ENCODE measurements at places on chromosomes 2 and 18.

GRCh38 chr2:166240387-166241313 lies 112.8 kb upstream of the SCN1A start:
- no peak for DNase-seq

GRCh38 chr2:55228226-55228563 lies 3.9 kb downstream of the CLHC1 start:
- DNase-seq, result no peak

DNA sequence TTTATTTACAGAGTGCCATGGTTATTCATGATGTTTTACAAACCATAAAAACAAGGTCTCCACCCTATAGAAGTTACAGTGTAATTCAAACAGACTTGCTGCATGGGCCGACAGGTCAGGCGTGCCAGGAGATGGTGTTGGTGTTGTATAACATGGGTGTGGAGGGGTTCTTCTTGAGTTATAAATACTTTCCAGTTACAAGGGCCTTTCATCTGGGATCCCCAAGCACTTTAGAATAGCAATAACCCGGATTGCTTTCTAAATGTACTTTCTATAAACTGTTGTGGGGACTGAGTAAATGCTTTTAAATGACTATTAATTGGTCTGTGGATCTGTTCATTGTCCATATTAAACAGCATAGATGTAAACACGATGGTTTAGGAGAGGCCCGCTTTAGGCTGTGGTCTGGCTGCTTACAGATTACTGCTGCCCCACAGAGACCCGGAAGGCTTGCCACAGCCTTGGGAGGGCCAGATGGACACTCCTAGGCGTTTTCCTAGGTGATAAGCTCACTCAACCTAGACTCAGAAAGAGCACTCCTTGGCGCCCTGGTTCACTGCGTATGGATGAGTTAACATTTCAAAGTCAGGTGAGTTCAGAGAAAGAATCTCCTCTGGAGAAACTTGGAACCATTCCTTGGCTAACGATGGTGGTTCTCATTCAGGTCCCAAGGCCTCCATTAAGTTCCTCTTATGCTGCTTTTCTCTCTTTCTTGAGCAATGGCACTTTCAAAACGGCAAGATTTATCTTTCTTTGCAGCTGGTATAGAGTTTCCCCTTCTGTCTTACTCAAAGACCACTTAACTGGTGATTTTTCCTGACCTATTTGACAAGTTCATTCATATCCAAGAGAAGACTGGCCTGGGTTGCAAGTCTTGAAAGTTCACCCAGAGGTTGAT lies 3.6 kb upstream of the KIAA2012 start:
- DNase-seq, result no peak

DNA sequence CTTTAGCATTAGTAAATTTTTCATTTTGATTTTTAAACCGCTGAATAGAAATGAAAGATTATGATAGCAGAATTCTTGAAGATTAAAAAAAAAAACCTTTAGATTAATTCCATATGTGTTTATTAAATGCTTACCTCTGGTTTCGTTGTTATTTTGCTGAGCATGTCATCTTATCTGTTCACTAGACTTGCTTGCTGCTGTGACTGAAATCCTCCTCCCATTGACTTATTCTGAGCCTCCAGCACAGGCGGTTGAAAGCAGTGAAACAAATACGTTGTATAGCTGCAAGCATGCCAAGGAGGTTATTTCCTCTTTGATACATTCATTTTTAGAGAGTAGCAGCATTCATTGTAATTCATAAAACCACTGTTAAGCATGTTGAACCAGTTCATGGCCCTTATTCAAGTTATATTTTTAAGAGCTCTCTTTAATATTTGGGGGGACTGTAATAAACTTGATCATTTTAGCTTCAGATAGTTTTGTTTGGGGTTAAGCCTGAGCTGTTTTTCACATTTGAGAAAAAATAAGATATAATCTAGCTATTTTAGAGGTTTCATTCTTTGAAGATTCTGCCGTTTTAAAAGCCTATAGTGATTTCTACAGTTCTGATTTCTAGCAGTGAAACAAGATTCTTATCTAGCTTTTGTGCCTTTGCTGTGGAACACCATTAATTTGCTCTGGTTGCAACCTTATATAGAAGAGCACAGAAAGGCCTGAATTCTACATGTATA lies at the start of gene HTR2B:
Gene HTR2B (minus strand): TSS at position 205 of the 731 bp plus-strand sequence. CDS start 1,278 bp downstream, outside the sequence.
- DNase-seq, result no peak

GRCh38 chr18:62773691-62774090 lies 58.4 kb downstream of the PHLPP1 start:
- DNase-seq, result no peak
